Colonic mucosa (tissue), 4 donors: ENCODE measurements at places on chromosomes 7 and 10. TPM values are rescaled to one million over a fixed set of nuclear protein-coding genes. Genes with fewer than 3 reads are reported as not detected.

Gene FGFR2
- 40.9 TPM for total RNA-seq

Gene TUBB8
- not detected for total RNA-seq

DNA sequence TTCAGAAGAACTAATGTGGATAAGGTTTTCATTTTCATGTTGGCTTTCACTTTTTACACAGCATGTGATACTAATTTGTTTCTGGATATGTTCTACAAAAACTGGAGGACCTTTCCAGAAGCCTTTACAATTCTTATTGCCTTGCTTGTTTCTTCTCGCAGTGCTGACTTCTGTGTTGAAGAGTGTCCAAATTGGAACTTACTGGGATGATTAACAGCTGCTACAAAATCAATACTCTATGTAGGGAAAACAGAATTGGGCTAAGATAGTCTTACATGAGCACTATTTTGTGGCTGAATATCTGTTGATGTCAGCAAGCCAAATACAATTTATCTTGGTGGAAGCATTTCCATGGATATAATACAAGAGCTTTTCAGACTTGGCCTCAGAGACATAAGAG, 351.2 kb downstream of the DGKB start:
- no peak overlapping the region for H3K4me3 ChIP-seq
- H3K36me3 ChIP-seq: no peaks in the 10 kb centered on the region
- no peak overlapping the region for H3K27ac ChIP-seq
- H3K4me1 ChIP-seq: no peaks in the 10 kb centered on the region
- DNase-seq: no peak
- no peaks in the 10 kb centered on the region for H3K27me3 ChIP-seq

DNA sequence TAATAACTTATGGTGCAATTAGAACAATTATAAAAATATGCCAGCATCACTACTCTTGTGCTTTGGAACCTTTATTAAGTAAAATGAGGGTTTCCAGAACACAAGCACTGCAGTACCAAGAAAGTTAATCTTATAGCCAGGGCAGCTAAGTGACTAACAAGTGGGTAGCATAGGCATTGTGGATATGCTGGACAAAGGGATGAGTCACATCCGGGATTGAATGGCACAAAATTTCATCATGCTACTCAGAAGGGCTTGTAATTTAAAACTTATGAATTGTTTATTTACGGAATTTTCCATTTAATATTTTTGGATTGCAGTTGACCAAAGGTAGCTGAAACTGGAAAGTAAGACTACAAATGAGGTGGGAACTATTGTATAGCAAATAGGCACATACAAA, 250.6 kb downstream of the C7orf25 start:
- DNase-seq: no peak
- H3K27me3 ChIP-seq: no peaks in the 10 kb centered on the region
- no peak overlapping the region for H3K4me3 ChIP-seq
- no peaks in the 10 kb centered on the region for H3K4me1 ChIP-seq

DNA sequence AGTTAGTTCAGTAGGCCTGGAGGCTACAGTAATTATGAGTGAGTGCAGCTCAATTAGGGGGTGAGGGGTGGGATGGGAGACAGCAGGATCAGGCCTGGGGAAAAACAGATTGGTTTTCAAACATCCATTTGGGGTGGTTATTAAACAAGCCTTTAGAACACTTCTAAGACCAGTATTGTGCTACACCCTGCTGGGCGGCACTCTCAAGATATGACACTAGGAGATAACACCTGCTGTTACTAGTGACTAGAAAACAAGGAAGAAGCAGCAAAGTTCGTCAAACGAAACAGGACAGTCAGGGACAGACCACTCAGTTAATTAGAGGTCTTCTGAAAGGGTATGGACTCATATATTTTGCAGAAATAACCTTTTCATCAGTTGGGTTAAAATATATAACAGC, 353.6 kb downstream of the PTEN start:
- H3K27me3 ChIP-seq: no peaks in the 10 kb centered on the region
- no peak overlapping the region for H3K4me3 ChIP-seq
- no peaks in the 10 kb centered on the region for H3K4me1 ChIP-seq

DNA sequence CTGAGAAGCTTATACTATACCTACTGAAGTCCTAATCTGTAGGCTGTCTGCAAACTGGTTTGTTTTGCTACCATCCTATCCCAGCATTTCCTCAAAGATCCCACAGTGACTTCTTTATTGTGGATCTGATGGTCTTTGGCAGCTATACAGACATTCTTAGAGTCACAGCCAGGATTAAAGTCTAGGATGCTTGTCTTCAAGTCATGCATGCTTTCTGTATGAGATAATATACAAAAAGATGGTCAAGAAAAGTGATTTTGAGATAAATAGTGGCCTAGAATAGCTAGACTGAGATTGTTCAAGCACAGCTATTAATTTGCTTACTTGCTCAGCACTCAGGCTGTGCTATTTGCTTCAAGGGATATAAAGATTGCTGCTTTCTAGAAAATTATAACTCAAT, 454.4 kb downstream of the AUTS2 start:
- no peaks in the 10 kb centered on the region for H3K27me3 ChIP-seq
- no peaks in the 10 kb centered on the region for H3K36me3 ChIP-seq
- H3K27ac ChIP-seq: no peak overlapping the region

DNA sequence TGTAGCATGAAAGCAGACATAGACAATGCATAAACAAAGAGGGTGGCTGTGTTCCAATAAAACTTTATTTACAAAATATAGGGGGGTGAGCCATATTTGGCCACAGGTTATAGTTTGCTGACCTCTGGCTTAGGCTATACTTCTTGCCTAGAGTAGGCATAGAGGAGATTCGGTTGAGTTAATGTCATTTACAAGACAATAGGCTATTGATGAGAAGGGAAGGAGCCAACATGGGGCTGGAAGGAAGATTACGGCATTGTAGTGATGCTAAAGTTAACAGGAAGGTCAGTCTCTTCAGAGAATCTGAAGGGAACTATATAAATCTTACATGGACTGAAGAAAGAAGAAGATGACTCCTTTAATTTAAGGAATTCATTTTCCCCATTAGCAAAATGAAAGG, 463.5 kb downstream of the HTR7 start:
- no peaks in the 10 kb centered on the region for H3K36me3 ChIP-seq
- no peak overlapping the region for H3K27ac ChIP-seq
- H3K4me3 ChIP-seq: no peak overlapping the region
- no peak for DNase-seq
